Stimulated activated CD4-positive, alpha-beta T cell treated with anti-CD3 and anti-CD28 coated beads, Interleukin-4, amount 100 ng/mL, for 4 hours (primary cell): ENCODE measurements at places on chromosomes 6 and 20.

DNA sequence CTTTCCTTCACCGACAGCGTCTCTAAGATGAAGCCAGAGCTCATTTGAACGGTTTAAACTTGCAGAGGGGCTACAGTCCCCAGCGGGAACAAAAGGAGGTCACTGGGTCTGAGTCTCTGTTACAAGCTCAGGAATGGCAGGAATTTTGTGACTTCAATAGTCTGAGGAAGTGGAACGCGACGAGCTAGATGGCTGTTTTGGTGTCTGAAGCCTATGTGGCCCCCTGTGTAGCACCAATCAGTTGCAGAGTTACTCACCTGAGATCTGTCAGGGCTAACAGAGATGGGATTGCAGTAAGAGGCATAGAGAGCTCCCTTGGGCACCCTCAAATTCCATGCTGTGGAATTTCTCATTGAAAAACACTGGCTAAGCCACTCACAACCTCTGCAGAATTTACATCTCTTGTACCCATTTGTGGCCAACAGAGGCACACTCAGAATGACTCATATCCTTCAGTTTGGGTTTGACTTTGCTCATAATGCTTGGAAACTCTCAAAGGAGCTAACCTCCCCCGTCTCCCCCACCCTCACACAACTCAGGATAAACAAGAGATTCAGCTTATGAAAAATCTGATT is 7.1 kb upstream of the TCP11 start:
- DNase-seq = no peak

DNA sequence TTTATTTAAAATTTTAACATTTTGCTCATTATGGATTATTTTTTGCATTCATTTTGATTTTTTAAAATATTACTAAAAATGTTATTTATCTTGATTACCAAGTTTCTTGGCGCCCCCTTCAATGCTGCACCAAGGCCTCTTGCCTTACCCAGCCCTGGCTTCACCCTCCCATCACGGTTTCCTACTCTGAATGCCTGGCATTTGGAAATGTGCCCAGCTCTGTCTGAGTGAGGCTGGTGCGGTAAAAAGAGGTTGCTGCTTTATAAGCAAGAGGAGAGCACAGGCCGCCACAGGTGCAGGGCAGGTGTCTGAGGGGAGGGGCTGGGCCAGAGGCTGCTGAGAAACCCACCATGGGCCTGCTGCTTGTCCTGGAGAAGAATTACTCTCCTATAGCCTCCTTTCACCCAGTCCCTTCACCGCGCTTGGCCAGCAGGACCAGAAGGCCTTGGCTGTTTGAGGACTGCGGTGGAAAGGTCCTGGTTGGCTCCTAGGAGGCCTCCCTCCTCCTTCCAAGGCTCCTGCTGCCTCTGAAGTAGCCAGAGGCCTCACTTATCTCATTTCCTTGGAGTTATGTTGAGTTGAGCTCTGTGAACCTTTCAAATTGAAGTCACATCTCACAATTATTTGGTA is 62.6 kb downstream of the BANF2 start:
- DNase-seq = no peak

- DNase-seq = no peak
These were observed 16.4 kb upstream of the ENPP4 start for GRCh38 chr6:46113370-46113769.

DNA sequence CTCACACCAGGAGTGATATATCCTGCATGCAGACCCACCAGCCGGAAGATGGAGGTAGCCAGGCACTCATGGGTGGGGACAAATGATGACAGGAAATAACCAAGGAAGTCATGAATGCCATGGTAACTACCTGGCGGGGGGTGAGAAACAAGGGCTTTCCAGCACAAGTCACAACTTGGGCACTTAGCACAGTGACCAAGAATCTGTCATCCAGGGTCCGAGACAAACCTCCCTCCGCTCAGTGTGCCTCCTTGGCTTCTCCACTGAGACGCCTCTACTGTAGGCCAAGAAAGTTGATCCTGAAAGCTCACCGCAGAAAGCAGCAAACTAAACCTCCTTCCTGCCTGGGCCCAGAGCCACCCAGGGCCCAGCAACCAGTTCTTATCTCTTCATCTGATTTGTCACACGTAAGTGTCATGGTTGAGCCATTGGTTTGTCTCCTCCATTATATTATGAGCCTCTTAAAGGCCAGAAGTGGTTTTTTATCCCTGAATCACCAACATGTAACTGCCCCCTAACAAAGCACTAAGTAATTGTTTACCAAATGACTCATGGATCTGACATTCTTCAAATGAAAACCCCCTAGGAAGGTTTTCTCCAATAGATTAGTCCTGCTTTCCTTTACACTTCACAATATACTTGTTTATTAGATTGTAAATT is 84.3 kb upstream of the TAB2 start:
- no peak for DNase-seq

- DNase-seq = no peak
These were observed 39.3 kb upstream of the DUSP22 start for GRCh38 chr6:252775-253535.

- DNase-seq = no peak
These were observed 151.5 kb downstream of the CFAP61 start for GRCh38 chr20:20203784-20204183.

DNA sequence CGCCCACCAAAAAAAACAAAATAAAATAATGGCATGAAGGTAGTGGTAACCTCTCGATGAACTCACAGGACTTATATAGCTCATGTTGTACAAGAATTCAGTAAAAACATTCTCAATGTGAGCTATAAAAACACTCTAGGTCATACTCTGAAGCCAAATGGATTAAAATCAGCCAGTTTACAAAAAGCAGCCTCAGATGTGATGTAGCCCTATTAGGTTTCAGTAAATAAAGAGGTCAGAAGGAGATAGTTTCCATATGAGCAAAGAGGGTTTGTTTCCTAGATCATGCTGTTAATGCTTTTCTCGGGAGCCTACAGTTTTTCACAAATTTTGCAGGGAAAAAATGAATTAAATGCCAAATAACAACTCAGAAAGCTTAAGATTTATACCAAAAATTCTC is 319.5 kb upstream of the HSF2 start:
- no peak for DNase-seq

DNA sequence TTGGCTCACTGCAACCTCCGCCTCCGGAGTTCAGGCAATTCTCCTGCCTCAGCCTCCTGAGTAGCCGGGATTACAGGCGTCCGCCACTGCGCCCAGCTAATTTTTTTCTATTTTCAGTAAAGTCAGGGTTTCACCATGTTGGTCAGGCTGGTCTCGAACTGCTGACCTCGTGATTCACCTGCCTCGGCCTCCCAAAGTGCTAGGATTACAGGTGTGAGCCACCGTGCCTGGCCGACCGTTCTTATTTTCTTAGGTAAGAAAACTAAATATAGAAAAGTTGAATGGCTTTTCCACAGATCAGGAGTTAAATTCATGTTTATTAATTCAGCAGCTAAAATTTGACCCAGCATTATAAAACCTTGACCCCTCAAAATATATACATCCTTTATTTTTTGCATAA is 238.7 kb downstream of the TRDN start:
- no peak for DNase-seq

DNA sequence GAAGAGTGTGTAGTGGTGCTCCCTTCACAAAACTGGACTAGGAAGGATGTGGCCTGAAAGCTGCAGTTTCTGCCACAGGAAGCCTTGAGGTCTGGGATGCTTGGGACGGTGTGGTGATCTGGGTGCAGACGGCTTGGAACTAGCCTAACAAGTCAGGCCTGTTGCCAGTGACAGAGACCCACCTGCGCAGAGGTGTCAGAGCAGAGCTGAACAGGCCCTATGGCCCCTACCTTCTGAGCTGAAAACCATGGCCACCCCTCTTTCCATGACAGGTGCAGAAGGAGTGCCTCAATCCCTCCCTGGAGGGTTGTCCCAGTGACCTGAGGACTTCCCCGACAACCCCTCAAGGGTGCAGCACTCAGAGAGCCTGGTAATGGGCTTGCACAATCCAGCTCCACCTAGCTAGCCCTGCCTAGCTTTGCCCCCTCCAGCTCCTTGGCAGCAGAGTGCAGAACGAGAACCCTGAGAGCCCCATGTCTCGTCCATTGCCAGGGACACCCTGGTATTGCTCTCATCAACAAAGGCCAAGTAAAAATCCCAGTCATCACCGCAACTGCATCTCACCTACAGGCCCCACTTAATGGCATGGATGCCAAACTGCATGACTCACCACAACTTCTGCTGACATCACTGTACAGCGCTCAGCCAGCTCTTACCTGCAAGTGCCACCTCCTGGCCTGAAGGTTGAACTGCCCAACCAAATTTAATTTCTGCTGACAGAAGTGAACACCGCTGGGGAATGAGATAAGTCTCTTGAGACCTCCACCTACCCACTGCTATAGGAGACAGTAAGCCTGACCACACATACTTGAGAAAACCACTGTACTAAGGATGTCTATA is 563.1 kb downstream of the TFAP2A start:
- no peak for DNase-seq

DNA sequence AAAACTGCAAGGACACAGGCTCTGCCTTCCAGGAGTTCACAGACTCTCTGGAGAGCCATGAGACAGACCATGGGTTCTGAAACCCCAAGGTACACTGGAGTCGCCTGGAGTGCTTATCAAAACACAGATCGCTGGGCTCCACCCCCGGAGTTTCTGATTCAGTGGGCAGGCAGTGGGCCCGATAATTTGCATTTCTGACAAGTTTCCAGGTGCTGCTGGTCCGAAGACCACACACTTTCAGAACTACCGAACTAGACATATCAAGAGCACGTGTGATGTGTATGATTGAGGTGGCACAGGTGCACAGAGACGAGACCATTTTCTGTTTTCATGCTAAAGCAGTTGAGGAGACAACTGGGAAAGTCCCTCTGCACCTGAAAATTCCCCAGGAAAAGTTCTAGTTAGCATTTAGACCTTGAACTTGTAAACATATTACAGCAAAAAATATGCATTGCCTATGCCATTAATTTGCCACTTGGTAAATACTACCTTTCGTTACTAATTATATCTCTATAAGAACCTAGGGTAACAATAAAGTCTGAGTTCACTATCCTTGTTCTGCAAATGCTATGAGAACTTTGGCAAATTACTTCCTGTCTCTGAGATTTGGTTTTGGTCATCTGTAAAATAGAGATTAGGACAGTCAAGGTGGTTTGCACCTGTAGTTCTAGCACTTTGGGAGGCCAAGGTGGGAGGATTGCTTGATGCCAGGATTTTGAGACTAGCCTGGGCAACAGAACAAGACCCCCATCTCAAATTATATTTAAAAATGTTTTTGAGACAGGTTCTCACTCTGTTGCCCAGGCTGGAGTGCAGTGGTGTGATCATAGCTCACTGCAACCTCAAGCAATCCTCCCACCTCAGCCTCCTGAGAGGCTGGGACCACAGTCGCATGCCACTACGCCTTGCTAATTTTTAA is 14.3 kb upstream of the PIM1 start:
- DNase-seq = peak; percentile 54

DNA sequence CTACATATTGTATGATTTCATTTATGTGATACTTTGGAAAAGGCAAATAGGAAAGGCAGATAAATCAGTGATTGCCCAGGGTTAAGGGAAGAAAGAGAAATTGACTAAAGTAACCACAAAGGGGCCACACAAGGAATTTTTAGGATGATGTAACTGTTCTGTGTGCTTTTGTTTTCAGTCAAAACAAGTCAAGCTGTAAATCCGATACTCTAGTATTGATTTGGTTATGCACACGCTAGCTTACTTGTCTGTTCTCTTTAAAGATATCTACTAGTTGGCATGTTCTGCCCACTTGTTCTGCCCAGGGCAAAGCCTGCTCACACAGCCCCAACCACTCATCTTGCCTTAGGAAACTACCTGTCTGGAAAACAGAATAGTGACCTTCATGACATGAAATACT is 6.4 kb downstream of the FBXL4 start:
- DNase-seq = no peak

- no peak for DNase-seq
These were observed 47.9 kb upstream of the CCDC167 start for GRCh38 chr6:37547564-37548061.

- DNase-seq = no peak
These were observed 2.6 kb upstream of the ANKRD6 start for GRCh38 chr6:89430201-89430962.

DNA sequence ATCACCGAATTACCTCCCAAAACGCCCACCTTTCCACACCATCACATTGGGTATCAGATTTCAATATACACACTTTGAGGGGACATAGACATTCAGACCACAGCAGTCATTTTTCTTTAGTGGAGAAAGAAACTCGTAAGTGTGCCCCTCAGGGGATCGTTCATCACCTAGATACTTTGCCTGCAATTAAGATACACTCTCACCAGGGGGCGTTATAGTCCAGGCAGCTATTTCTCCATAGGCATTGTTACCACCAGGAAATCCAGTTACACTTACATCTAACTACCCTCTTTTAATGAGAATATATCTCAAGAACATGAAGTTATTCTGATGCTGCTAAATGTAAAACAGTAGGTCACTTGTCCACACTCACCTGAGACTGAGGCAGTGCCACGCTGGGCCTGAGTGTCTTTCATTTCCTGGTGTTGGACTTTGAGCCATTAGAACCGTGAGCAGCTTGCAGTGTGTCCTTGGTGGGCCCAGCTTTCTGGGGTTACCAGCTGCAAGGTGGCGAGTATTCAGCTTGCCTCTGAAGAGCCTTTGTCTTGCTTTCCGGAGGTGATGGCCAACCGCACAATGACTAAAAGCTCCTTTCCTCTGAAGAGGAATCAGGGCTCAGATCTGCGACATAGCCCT is 35.1 kb upstream of the UNC93A start:
- DNase-seq = no peak

- DNase-seq = no peak
These were observed 218.5 kb downstream of the ARHGAP18 start for GRCh38 chr6:129491436-129491835.

DNA sequence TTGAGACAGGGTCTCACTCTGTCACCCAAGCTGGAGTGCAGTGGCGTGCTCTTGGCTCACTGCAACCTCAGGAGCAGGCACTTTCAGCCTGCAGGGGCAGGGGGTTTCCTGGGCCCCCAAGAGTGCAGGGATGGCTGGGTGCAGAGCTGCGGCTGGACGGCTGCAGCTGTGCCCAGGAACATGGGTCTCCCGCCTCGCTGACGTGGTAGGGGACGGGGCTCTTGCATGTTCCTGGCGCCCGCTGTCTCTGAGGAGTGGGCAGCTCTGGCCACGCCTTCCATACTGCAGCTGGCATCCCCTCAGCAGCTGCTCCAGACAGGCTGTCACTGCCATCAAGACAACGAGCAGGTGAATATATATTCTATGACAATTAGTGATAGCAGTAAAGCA is 2.2 kb upstream of the DEK start:
- no peak for DNase-seq

GRCh38 chr6:79438030-79438429 is 99.2 kb downstream of the LCA5 start:
- DNase-seq = no peak

GRCh38 chr6:167787896-167788562 is 38.7 kb upstream of the AFDN start:
- no peak for DNase-seq
